ENCODE measurements at places on chromosomes 1 and 21.

GRCh38 chr1:234862944-234863515, 253.1 kb upstream of the IRF2BP2 start:
- DNase-seq = no peak

- no peak for DNase-seq
These were observed 8.8 kb downstream of the MARCKSL1 start for GRCh38 chr1:32327204-32327603.

- no peak for DNase-seq
These were observed 67.5 kb upstream of the VAMP3 start for GRCh38 chr1:7703321-7704213.

DNA sequence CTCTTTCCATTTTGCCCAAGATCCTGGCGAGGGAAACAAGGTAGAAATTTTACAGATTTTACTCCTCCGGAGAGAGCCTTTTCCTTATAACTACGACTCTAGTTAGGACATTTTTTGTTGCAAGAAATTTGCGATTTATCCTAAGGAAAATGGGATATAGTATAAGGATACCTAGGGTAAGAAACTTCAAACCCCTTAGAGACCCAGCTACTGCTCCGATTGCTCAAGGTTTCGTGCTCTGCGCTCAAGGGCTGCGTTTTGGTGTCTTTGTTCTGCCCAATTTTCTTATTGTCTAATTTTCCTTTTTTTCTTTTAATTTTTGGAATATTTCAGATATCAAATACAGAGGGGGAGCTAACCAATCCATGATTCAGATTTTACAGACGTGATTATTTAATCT, 1.5 kb downstream of the TTC3 start:
- no peak for DNase-seq

- DNase-seq = no peak
These were observed 81.5 kb downstream of the BEND5 start for GRCh38 chr1:48695161-48695560.

DNA sequence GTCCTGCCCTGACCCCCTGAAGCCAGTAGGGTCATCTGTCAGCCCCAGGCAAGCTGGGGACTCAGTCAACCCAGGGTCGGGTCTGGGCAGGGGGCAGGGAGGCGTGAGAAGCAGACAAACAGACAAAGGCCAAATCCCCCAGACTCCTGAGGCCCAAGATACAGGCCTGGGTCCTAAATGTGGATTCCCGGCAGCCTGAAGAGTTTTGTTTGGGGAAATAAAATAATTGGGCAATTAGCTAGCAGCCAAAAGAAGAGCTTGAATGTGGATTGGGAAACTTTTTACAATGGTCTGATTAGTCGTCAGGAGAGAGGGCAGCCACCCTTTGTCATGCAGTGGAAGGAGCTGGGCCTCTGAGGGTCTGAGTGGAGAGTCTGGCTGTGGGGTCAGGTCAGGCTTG, 4.5 kb upstream of the LEFTY2 start:
- no peak for DNase-seq

GRCh38 chr1:41631154-41631553, 146.7 kb upstream of the EDN2 start:
- DNase-seq = no peak

DNA sequence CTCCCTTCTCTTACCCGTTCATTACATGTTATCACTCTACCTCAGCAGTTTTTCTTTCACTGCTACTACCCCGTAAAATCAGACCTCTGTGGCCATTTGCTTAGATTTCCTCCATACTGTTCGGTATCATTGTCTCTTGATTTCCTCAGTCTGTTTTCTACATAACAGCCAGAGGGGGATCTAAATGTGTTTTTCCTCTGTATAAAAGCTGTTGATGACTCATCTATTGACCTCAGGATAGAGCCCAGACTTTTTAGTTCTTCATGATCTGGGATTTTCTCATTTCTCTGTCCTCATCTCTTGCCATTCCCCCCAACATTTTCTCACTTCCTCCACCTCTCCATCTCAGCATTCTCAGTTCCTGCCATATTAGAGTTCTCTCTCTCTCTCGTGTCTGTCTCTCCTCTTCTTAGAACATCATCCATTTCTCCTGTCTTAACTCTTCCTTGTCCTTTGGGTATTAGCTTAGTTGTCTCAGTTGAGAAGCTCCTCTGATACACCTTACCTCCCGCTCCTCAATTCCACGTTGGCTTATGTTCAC, 10.5 kb downstream of the OTUD3 start:
- DNase-seq = no peak

- DNase-seq = no peak
These were observed 11.1 kb upstream of the RASSF5 start for GRCh38 chr1:206496131-206496793.

- DNase-seq = no peak
These were observed 59.6 kb upstream of the FAM3B start for GRCh38 chr21:41256771-41257702.

DNA sequence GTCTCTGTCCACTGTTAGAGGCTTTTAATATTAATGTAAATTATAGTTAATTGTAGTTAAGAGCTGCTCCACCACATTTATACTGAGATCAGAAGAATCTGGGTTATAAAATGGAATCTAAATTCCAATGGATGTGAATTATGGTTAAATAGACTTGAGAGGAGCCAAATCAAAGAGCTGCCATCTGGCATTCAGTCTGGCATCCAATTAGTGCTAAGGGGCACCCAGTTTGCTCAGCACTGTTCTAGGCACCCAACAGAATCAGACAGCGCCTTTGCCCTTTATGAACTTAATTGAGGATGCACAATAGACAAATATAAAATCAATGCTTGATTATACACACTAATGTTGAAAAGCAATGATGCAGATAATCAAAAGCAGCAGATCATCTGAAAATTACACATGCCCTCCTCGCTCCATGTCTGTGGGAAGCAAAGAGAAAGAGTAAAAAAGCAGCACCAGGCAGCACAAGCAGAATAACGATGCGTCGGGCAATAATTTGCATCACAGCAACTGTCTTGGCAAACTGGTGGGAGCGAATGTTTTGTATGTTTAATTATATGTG, 310.1 kb downstream of the BRINP2 start:
- no peak for DNase-seq

DNA sequence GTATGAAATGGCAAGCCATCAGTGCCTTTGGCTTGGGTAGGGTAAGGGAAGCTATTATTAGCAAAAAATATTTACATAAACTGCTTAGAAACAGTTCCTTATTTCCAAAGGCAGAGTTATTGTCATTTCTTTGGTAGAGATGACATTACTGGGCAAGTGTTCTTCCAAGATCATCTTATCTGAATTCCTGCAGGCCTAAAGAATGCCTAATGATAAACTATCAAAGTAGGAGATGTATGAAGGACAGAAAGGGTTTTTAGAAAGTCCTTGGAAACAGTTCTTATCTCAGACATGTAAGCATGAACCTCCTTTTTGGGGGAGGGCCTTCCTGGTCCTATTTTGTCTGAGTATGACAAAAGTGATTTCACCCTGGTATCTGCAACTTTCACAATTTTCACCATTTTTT, 5.1 kb upstream of the FRRS1 start:
- no peak for DNase-seq
